Activated T-cell treated with anti-CD3 and anti-CD28 coated beads for 48 hours (primary cell): ENCODE measurements at places on chromosomes 6 and 20.

DNA sequence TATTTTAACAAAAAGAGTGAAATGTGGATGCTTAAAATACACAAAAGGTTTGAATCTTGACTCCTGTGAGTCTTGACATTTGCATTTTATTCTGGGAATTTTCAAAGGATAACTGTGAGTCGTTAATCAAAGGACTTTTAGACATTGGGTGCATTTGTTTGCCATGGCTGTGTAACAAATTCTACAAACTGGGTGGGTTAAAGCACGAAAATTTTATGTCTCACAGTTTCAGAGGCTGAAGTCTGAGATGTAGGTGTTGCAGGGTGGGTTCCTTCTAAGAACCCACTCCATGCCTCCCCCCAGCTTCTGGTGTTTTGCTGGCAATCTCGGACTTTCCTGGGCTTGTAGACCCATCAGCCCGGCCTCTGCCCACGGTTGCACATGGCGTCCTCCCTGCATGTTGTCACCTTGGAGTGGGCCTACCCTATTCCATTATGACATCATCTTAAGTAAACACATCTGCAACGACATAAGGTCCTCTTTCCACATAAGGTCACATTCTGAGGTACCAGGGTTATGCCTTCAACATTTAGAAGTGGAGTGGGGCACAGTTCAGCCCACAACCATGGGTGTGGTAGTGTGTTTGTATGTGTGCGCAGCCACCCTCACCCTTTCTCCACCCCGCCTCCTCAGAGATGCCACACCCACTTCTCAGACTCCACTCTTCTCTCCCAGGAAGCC lies 113.1 kb downstream of the FOXA2 start:
- no peak for DNase-seq

GRCh38 chr6:41640426-41640825 lies 2.2 kb downstream of the MDFI start:
- DNase-seq = no peak

- no peak for DNase-seq
These were observed 100.3 kb upstream of the SIRPG start for GRCh38 chr20:1757606-1758512.

DNA sequence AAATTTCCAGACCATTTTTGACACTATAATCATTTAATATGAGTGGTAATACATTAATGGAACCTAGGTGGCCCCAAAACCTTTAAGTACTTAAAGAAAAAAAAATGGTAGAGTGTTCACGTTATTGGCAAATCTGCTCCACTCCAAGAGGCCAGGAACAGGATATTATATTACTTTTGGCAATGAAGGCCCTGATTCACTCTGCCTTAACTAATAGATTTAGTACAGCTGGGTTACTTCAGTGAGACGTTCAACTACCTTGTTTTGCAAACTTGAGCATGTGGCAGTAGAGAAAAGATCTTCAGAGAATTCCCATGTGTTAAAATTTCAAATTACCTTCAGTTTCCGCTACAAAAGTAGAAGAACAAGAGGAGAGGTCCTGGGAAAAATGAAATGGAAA lies 12.8 kb downstream of the ADNP start:
- no peak for DNase-seq

DNA sequence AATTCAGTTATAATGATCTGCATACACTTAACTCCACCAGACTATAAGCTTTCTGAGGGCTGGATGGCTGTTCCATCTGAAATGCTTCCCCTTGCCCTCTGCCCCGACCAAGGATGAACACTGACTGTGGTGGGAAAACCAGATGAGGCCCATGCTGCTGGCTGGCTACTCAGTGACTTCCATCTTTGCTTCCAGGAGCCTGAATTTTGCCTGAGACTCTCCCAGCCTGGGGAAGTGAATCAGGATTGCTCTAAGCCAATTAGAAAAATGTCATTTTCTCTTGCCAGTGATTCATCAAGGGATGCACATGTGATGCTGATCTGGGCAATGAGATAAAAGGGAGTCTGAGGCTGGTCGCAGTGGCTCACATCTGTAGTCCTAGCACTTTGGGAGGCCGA lies 1.7 kb upstream of the TOMM34 start:
- DNase-seq = no peak

DNA sequence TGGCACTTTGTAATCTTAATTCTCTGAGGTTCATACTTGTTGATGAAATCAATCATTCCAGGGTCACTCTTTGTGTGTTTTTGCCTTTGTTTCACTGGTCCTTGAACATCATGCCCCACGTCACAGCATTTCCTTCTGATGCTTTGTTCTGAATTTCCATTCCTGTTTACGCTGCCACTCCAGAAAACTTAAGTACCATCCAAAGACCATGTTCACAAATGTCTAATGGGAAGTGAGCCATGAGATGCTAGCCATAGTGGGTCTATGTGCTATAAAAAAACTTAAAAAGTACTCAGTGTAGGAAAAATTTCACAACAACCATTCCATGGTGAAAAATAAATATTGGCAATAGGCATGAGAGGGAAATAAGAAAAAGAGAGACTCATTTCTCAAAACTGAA lies 232.0 kb downstream of the IBTK start:
- no peak for DNase-seq

GRCh38 chr20:15440049-15440820 lies 1102.8 kb upstream of the FLRT3 start:
- DNase-seq = no peak

- no peak for DNase-seq
These were observed 3.6 kb downstream of the BPI start for GRCh38 chr20:38307371-38308046.

DNA sequence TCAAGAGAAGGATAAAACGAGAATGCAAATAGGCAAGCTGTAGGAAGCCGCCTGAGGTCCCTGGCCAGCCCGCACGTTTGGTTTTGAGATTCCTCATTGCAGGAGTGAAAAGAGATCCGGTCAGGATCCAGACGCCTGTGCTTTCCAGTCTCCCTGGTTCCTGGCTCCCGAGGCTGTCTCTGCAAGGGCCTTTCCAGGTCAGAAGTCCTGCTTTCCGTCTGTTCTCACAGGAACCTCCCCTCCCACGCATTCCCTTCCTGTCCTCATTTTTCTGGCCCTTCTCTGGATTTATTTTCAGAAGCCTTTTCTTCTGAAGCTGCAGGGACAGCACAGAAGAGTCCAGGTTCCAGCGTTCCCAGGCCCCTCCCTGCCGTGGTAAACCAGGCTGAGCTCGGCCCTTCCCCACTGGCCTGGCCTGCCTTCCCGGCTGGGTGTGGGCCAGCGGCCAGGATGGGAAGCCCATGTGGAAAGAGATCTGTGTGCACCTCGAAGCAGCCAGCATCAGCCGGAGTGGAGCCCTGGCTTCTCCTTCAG lies 54.0 kb downstream of the TMEM242 start:
- DNase-seq = no peak

GRCh38 chr6:15320693-15321092 lies 74.8 kb downstream of the JARID2 start:
- no peak for DNase-seq

GRCh38 chr20:17314264-17314663 lies 87.4 kb downstream of the PCSK2 start:
- no peak for DNase-seq

DNA sequence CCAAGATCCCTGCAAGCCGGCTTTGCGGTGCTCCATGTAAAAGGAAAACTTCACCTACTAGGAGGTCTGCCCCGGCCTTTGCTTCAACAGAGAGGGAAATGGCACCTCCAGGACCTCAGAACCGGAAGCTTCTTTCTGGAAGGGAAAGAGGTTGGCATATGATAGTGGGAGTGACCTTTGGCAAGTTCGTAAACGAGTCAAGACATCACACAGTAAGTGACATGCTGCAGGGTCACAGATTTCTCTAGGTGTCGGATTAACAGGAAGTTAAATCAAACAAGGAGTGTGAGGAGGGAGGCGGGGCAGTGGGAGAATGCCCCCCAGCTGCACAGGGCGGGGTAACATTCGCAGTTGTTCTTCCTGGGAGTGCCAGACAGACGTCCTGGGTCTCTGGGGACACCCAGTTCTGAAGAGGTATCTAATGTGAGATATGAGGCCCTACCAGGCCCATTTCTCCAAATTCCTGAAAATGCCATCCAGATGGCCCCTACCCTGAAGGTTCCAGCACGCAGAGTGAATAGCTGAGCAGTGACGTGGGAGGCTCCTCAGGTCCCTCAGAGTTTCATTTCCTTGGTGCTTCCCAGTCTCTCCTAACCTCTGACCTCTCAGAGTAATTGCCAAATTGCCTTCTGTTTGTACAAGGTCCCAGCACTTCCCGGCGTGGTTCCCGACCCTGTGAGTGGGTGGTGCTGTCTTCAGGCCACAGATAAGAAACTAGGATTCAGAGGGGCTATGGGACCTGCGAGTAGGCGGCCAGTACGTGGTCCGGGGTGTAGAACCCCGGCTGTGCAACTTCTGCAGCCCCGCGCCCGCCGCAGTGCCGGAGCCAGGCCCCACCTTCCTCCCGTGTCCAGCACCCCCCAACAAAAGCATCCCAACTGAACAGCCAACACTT lies 1.9 kb downstream of the RRBP1 start:
- DNase-seq = no peak

DNA sequence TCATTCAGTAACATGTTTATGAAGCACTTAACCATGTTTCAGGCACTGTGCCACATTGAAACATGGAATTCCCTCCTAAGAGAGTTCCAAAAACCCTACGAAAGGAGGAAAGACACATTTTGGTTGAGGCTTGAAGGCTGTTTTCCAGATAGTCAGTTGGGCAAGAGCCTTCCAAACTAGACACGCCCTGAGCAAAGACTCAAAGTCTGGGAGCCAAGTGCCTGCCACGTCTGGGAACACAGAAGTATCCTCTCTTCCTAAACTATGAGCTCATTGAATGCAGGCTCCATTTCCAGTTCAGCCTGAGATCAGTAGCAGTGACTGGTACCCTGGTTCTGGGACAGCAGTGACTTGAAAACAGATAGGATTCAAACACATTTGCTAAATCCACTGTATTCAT lies 74.5 kb upstream of the FAM8A1 start:
- DNase-seq = no peak

DNA sequence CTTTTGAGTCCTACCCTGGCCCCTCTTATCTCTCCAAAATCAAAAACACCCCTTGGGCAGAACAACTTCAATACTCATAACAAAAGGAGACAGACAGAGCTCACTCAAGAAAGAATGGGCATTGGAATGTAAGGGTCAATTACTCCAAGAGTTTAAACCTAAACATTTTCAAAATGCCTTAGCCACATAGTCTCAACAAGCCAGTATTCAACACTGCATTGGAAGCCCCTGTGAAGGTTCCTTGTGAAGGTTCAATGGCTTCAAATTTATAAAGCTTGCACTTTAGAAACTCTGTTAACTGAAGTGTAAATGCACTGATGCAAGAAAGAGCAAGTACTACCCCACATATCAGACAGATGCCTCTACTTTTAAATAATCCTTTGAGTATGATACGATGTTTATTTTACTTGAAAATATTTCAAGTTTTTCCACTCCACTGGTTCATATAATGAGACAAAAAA lies 139.1 kb upstream of the LAMP5 start:
- no peak for DNase-seq
